Stimulated activated CD8-positive, alpha-beta memory T cell treated with anti-CD3 and anti-CD28 coated beads, Interleukin-15, amount 100 ng/mL, for 1 hour (primary cell): ENCODE measurements at places on chromosomes 1 and 21.
A peak's percentile ranks its signal among the peaks of the same experiment; 100 is the strongest.

GRCh38 chr1:111511370-111511769 lies 7.9 kb upstream of the ADORA3 start:
- DNase-seq = no peak

GRCh38 chr1:59730759-59731478 lies 83.8 kb upstream of the HOOK1 start:
- DNase-seq = no peak

GRCh38 chr1:163440090-163440489 lies 118.3 kb downstream of the NUF2 start:
- DNase-seq = no peak

- no peak for DNase-seq
These were observed 144.3 kb upstream of the PRMT6 start for GRCh38 chr1:106912131-106912530.

GRCh38 chr1:172146141-172146850 lies 274.2 kb upstream of the C1orf105 start:
- DNase-seq = no peak

- DNase-seq = no peak
These were observed 109.5 kb upstream of the ADAR start for GRCh38 chr1:154717528-154717924.

DNA sequence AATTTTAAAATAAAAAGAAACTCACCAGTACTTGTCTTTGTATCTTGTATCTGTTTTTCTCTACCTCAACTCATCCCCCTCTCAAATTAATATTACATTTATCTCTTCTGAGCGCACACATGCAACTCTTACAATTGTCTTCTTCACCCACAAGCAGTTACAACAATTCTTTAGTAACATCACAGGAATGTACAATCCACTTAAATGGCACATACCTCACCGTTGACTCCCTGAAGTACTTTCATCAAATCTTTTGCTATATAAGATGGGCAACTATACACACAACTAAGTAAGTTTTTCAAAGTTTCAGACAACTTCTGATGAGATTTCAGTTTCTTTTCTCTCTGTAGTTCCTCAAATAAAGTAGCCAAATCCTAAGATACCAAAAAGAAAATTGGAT lies 28.3 kb downstream of the HEATR1 start:
- no peak for DNase-seq

DNA sequence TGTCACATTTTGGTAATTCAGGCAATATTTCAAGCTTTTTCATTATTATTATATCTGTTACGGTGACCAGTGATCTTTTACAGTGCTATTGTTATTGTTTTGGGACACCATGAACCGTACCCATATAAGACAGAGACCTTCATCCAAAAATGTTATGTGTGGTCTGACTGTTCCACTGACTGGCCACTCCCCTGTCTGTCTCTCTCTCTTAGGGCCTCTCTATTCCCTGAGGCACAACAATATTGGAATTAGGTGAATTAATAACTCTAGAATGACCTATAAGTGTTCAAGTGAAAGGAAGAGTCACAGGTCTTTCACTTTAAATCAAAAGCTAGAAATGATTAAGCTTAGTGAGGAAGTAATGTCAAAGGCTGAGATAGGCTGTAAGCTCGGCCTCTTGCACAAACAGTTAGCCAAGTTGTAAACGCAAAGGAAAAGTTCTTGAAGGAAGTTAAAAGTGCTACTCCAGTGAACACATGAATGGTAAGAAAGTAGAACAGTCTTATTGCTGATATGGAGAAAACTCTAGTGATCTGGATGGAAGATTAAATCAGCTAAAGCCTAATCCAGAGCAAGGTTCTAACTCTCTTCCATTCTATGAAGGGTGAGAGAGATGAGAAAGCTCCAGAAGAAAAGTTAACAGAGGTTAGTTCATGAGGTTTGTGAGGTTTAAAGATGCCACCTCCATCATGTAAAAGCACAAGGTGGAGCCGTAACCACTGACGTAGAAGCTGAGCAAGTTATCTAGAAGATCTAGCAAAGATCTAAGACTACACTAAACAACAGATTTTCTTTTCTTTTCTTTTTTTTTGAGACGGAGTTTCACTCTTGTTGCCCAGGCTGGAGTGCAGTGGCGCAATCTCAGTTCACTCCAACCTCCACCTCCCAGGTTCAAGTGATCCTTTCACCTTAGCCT lies 19.7 kb upstream of the DIPK1A start:
- DNase-seq = no peak

GRCh38 chr1:8378981-8379470 lies 61.1 kb downstream of the SLC45A1 start:
- no peak for DNase-seq

DNA sequence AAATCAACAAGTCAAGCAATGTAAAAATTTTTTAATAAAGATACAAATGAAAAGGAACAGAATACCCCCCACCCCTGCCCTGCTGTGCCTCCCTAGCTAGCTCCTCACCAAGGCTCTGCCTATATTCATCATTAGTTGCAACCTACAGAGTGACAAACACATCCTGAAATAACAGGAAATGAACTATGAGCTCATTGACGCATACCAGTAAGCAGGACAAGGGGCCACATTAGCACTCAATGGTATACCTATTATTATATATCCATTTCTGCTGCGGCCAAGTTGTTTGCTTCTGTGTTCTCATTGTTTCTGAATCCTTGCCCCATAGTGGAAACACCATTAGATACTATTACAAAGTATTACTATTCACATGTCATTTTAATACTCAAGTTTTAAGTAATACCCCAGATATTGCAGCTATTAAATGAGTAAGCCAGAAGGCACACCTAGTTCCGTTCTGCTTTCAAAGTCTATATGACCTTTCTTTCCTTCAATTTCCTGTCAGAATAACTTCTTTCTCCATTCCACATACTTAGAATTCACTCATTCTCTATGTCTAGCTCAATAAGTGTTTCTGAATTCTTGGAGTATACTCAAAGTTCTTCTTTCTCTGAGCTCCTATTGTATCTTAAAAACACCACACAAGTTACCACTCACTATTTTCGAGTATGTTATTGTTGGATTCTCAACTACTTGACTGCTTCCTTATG lies 1214.9 kb downstream of the PLA2G4A start:
- DNase-seq = no peak

DNA sequence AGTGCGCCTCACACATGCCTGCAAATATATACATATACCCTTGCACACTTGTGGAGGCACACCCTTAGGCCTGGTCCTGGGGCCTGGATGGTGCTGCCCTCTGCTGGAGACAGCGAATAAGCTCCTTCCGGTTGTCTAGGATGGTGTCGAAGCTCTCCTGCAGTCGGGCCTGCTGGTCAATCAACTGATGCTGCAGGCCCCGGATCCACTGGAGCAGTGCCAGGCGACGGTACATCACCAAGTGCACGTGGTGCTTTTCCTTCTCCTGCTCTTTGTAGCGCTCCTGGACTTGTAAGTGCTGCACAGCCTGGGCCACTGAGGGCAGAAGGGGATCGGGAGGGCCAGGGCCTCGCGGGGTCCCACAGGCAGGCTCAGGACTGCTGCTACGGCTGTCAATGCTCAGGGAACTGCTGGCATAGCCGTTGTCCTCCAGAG lies 3.1 kb downstream of the C1orf216 start:
- DNase-seq = peak; percentile 65
